NCI-H1417 (cell line): ENCODE measurements at places on chromosomes 5 and 9.

GRCh38 chr5:79011219-79011836 lies 26.2 kb upstream of the ARSB start:
- no peak for DNase-seq

- peak; percentile 69 for DNase-seq
Measured at GRCh38 chr5:95283761-95284571, 928 bp downstream of the MCTP1 start.

DNA sequence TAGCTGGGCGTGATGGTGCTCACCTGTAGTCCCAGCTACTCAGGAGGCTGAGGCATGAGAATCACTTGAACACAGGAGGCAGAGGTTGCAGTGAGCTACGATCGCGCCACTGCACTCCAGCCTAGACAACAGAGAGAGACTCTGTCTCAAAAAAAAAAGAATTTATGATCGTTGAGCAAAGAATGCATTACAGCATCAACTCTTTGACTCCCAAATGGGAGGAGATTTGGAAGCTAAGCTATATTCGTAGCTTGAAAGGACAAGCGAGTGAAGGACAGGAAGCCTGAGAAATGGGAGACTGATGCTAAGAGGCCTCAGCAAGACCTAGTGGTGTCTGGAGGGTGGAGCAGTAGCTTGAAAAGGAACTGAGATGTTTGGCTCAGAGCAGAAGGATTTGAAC lies 10.3 kb upstream of the CCIN start:
- no peak for DNase-seq

DNA sequence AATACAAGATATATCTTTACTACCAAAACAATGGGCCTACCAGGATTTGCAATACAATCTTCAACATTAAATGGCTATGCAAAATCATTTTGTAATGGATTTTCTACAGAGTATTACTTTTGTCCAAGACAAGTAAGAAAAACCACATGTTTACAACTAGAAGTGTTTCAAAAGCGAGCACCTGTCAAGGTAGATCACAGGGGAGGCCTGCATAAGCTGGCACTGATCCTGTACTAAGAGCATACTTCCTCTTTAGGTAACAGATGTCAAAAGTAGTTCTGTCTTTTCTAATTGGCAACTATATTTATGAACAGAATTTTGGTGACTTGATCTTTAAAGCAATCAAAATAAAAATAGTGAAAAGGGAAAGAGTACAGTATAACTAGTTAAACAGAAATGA lies 249.0 kb downstream of the MLLT3 start:
- no peak for DNase-seq

DNA sequence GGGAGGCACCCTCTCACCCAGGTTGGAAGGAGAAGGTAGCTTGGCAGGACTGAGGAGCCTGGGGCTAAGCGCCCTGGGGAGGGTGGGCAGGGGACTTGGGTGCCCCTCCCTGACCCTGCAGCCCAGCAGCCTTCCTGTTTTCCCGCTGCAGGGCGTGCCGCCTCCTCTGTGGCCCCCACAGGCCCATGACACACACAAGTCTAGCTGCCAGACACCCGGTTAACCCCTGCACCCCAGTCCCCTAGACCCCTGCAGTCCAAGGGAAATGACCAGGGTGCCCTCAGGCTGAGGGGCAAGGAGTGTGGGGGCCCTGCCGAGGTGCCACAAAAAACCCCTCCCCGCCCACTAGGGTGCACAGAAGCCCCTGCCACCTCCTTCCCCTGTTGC lies 33.0 kb downstream of the GOLGA2 start:
- no peak for DNase-seq

GRCh38 chr5:150246835-150247234 lies 42.7 kb downstream of the CAMK2A start:
- no peak for DNase-seq

DNA sequence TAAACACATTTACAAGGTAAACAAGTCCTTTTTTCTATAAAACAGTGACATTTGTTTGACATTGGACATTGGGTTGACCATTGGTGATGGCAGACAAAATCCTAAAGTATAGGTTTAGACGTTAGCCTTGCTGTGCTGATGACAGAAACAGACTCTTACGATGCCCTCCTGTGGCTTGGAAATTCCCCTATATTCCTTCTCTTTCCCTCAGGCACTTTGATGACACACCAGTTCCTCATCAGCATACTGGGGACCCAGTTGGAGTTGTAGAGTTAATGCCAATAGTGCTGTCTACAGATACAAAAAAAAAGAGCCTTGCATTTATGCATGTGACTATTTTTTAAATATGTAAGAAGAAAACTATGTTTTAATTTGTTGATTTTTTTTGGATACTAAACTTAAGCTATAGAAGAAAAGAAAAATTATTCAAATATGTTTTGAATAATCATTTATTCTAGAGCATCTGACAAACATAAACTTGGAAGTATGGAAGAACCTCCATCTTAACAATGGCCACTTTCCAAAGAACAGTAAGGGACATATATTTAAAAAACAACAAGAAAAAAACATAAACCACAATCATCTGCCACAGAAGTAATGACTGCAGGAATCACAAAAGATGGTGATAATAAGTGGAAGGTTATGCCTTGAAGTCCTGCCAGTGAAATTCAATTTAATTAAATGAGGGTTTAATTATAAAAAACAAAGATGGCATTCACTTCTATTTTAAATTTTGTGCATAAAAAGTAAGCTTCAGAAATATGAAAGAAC lies 75.6 kb upstream of the SNCAIP start:
- DNase-seq: no peak

GRCh38 chr5:172644266-172644665 lies 3.2 kb downstream of the NEURL1B start:
- DNase-seq: no peak

DNA sequence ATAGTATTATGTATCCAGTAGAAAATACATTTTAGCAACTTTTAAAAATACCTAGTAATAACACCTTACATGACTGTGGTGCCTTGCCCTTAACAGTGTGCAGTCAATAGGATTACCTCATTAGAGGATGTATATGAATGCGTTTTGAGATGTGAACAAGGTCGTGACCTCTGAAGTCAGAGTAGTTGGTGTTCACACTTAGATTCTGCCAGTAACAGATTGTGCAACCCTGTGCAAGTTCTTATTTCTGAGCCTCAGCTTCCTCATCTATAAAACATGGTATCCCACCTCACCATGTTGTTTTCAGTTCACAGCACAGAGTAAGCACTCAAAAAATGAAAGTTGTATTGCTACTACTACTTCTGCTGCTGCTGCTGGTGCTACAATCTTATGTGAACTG lies 347.3 kb downstream of the KDM4C start:
- DNase-seq: no peak

- DNase-seq: no peak
Measured at GRCh38 chr9:114176624-114177291, 21.4 kb downstream of the COL27A1 start.

- no peak for DNase-seq
Measured at GRCh38 chr9:137308057-137308619, 6.1 kb upstream of the NRARP start.

DNA sequence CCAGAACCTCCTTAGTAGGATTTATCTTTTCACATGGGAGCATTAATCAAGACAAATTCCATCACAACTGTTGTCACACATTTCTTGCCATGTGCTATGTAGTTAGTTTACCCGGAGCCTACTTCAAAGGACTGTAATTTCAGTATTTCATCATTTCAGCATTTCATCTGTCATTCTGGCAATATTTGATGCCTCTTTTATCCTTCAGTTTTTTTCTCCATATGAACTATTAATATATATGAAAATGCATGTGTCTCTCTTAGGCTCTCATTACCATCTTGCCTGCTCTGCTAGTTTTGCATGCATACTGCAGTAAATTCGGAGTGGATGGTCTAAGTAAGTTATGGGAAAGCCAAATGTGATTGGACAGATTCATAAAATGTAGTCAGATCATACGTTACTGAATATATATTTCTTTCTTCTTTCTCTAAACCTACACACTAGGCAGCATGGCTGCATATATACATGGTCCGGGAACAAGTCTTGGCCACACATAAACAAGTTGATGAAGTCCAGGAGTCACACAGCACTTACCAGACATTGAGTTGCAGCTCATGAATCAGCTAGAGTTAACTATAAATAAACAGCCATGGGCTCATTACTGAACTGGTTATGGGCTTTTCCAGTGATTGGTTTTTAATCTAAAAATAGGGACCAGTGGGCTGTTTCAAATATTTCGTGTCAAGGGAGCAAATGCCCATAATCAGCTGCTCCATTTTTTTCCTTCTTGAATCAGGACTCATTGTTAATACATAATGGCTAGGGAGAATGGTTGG lies 46.6 kb downstream of the SPATA31D1 start:
- DNase-seq: no peak

DNA sequence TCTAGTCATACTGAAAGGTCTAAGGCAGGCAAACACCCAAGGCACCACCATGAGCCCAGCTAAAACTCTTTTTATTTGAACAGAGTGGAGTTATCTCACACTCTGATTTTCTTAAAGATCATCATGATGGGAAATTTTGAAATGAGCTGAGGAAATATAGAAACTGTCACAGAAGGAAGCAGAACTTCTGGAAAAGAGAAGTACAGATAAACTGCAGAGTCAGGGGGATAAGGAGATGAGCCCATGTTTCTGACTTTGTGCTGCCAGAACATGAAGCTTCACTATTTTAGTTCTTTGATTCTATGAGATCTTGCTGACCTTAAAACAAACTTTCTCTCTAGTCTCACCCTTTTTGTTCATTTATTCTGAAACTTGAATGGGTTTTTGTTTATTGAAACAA lies 406.5 kb upstream of the EDIL3 start:
- no peak for DNase-seq

DNA sequence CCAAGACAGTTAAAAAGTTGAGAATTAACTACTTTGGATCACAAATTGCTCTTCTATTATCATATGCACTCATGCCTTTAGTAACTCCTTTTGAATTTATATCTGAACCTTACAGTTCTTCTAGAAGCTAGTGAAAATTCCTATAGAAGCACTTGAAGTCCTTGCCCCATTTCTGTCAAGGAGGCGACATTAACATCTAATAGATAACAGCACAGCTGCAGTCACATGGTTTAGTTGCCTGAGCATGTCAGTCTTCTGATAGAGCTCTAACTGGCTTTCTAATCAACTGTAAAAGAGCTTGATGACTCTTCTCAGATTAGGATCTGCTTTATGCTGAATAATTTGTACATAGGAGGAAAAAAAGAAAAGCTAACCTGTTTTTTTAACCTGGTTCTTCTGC lies 9.0 kb downstream of the RFESD start:
- no peak for DNase-seq

GRCh38 chr9:114677418-114677817 lies 4.6 kb downstream of the TEX48 start:
- peak; percentile 88 for DNase-seq

GRCh38 chr9:116166713-116167112 lies 13.1 kb downstream of the PAPPA start:
- no peak for DNase-seq
